ENCODE measurements at places on chromosomes 13 and 19.
A peak's percentile ranks its signal among the peaks of the same experiment; 100 is the strongest.

GRCh38 chr13:42660333-42660965 is 86.5 kb downstream of the TNFSF11 start:
- no peak for DNase-seq

GRCh38 chr19:56301886-56302620 is 12.6 kb downstream of the ZSCAN5A start:
- no peak for DNase-seq

GRCh38 chr13:94028234-94028633 is 451.2 kb downstream of the DCT start:
- DNase-seq: no peak

GRCh38 chr13:28488376-28489005 is 6.4 kb downstream of the FLT1 start:
- no peak for DNase-seq

DNA sequence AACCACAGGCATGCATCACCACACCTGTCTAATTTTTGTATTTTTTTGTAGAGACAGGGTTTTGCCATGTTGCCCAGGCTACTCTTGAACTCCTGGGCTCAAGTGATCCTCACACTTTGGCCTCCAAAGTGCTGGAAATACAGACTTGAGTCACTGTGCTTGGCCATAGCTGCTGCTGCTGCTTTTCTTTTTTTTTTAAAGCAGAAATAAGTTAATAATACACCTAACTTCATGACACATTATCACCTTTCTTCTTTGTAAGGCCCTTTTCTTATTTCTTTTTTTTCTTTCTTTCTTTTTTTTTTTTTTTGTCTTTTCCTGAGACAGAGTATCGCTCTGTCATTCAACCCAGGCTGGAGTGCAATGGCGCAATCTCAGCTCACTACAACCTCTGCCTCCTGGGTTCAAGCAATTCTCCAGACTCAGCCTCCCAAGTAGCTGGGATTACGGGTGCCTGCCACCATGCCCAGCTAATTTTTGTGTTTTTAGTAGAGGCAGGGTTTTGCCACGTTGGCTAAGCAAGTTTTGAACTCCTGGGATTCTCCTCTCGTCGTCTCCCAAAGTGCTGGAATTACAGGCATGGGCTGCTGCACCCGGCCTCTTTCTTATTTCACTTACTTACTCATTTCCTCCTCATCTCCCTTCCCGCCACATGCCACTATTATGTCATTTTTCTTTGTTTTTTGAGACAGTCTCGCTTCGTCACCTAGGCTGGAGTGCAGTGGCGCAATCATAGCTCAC is 8.7 kb downstream of the SHKBP1 start:
- DNase-seq: no peak

DNA sequence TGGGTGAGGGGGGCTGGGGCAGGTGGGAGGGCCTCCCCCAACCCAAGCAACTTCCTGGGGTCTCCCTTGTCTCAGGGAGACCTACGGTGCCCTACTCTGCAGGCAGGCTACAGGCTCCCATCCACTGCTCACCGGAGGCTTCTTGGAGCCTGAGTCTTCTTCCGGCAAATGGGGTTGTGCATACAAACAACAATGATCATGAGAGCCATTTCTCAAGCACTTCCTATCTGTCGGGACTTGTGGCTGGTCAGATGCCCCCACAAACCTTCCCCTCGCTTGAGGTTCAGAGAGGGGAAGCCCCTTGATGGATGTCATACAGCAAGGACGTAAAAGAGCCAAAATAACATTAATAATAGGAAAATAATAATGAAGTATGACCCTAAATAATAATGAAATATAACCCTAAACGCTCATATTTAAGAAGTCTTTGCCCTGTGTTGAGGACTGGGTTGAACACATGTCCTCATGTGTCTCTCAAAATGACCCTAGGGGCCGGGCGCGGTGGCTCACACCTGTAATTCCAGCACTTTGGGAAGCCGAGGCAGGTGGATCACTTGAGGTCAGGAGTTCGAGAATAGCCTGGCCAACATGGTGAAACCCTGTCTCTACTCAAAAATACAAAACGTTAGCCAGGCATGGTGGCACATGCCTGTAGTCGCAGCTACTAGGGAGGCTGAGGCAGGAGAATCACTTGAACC is 727 bp downstream of the CD37 start:
- no peak for DNase-seq

- DNase-seq: no peak
These were observed 7.6 kb downstream of the MTIF3 start for GRCh38 chr13:27442797-27443196.

DNA sequence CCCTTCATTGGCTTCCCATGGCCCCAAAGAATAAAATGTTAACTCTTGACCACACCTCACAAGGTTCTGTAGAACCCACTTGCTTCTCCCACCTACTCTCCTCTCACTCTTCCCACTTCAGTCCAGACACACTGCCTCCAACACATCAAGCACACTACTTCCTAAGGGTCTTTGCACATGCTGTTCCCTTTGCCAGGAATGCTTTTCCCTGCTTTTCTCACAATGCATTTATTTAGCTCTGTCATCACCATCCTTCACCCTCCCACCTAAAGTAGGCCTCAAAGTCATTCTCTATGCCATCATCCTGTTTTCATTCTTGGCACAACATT is 7.9 kb downstream of the IFNL1 start:
- DNase-seq: no peak

DNA sequence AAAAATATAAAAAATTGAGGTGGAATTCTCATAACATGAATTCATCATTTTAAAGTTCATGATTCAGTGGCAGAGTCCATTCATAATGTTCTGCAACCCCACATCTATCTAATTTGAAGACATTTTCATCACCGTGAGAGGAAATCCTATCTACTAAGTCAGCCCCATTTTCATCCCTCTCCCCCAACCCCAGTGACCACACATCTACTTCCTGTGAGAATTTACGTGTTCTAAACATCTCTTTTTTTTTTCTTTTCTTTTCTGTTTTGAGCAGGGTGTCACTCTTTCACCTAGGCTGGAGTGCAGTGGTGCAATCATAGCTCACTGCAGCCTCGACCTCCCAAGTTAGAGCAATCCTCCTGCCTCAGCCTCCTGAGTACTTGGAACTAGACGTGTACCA is 17.5 kb downstream of the ATCAY start:
- no peak for DNase-seq

DNA sequence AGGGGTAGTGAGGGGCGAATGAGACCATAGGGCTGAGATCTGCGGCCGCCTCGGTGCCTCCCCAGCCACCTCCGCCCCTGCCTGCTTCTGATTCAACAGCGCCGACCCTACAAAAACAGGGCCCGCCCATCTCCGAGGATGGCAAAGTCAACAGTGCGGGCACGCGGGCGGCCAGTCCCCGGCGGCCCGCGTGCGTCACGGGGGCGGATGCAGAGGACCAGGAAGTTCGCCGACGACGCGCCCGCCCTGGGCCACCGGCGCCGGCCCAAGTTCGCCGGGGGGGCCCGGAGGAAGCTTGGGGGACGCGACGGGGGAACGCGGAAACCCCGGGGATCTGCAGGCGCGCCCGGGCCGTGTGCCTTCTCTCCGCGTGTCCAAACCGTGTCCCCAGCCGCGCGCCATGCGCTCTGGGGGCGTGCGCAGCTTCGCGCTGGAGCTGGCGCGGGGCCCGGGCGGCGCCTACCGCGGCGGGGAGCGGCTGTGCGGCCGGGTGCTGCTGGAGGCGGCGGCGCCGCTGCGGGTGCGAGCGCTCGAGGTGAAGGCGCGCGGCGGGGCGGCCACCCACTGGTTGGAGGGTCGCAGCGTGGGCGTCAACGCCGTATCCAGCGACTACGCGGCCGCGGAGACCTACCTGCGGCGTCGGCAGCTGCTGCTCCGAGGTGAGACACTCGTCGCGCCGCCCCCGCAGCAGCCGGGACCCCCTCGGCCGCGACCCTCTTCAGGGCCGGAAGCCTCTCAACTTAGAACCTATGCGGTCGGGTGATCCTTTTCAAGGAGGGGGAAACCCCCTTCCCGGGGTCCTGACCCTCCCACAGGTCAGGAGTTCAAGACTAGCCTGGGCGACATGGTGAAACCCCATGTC is 6.8 kb upstream of the ARRDC2 start:
- DNase-seq: peak; percentile 87

DNA sequence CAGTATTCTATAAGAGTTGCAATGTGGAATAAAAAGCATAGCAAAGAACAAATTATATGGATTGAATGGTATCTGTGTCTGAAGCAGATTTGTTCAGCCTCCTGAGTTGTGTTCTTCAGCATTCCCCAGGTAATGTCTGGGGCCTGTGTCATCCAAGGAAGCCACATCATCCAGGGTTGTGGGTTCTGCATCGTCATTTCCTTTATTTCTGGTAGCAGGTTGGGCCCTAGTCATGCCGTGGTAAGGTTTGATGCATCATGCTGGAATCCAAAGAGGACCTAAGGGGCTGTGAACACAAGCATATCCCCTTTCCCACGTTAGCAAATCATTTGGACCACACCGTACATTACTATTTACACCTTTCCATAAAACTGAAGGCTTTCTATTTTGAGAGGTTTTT is 131.0 kb upstream of the ZNF91 start:
- DNase-seq: no peak

DNA sequence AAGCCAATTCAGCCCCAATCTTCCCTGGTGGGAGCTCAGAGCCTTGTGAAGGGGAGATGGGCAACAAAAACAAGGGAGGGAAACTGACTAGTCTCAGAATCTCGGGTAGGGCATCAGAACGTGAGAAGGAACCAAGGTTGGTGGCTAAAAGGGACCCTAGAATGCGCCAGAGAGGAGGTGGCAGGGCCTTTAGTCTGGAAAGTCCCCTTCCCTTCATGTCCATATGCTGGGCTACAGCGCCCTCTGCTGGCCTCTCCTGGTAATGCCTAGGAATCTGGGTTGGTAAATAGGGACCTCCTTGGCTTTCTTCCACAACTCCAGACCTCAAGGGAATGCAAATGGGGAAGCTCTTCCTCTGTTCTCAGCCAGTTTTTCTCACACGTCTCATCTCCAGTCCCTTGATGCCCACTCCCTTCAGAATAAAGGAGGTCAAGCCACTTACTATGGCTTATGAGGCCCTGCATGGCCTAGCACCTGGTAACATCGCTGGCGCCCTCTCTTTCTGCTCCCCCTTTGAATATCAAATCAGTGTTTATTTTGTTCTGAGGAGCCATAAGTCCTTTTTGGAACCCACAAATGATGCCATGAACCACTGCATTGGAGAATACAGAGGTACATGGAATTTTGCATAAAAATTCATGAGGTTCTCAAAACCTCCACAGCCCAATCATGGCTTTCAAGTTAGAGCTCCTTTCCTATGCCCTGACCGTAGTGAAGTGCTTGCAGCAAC is 1.4 kb upstream of the CCDC97 start:
- DNase-seq: peak; percentile 90

- DNase-seq: no peak
These were observed 693 bp downstream of the MRPL4 start for GRCh38 chr19:10252707-10253106.

DNA sequence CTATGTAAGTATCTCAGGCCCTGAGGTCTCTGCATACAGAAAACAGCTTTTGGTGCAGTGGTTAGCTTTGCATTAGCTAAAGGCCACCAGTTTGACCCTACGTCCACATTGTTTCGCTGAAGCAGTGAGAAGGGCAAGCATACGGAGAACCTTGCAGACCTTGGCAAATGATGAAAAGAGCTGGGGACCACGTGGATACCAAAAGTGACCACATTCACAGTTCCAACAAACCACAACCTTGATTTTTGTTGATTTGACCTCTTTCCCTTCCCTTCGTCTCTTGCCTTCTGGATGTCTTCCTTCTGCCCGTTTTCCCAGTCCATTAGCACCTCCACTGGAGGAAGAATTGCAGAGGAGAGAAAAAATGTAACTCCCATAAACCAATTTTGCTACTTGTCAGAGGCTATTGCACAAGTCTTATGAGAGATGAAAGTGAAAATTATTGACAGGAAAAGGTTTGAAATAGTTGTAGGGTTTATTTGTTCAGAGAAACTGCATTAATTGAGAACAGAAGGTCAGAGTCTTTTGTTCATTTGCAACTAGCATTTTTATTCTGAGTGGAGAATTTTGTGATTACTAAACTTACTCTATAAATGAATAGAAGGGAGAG is 293.9 kb upstream of the HTR2A start:
- no peak for DNase-seq

GRCh38 chr13:50452756-50453155 is 390.7 kb downstream of the DLEU7 start:
- DNase-seq: no peak

DNA sequence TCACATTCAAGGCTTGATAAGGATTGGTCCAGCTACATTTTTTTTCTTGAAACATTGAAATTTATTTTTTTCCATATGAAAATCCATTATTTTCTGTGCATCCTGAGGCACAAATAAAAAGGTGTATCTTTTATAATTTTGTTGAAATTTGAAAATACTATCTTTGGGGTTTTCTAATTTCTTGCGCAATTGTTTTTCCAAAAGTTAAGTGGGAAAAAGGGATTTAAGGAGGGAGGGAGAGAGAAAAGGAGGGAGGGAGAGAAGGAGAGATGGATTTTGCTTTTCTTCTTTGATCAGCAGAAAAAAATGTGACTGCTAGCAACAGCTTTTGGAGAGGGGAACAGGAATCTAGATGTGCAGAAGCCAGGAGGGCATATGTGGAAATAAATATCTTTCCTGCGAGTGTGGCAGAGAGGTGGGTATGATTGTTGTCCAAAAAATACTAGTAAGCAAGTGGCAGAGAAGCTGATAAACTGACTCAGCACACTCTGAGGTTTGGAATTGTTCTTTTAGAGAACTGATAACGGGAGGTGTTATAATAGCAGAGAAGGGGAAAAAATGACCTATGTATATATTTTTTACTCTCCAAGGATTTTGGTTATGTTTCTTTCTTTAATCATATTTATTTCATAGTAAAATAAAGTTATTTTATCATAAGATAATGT is 61.2 kb upstream of the EDNRB start:
- DNase-seq: no peak

DNA sequence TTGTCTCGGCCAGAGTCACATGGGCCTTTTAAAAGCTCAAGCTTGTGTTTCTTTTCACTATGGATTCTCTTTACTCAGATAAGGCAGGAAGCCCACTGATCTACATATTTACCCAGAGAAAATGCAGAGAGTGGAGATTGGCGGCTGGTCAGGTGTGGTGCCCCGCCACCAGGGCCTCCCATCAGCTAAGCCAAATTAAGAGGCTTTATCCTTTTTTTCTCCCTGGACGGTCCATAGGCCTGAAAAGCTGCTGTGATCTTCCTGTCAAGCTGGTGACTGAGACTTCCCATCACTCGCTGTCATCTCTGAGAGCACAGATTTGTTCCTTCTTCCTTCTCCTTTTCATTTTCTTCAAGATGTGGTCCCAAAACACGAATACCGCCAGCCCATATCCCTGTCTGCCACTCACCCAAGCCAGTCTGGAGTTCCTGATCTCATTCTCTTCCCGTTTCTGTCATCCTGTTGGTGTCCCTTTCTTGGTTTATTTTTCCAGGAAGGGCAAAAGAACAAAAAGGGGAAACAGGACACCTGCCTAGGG is 1.9 kb downstream of the SAFB start:
- no peak for DNase-seq

- DNase-seq: no peak
These were observed 78.4 kb downstream of the IRS2 start for GRCh38 chr13:109707742-109708617.

- DNase-seq: no peak
These were observed 7.2 kb downstream of the RNU6-9 start for GRCh38 chr19:900302-901111.

GRCh38 chr13:97459215-97459777 is 25.3 kb downstream of the RAP2A start:
- DNase-seq: no peak
